ENCODE measurements at places on chromosomes 11 and 22.

- no peak for ATAC-seq
Measured at GRCh38 chr11:20881328-20882079, 212.1 kb downstream of the NELL1 start.

DNA sequence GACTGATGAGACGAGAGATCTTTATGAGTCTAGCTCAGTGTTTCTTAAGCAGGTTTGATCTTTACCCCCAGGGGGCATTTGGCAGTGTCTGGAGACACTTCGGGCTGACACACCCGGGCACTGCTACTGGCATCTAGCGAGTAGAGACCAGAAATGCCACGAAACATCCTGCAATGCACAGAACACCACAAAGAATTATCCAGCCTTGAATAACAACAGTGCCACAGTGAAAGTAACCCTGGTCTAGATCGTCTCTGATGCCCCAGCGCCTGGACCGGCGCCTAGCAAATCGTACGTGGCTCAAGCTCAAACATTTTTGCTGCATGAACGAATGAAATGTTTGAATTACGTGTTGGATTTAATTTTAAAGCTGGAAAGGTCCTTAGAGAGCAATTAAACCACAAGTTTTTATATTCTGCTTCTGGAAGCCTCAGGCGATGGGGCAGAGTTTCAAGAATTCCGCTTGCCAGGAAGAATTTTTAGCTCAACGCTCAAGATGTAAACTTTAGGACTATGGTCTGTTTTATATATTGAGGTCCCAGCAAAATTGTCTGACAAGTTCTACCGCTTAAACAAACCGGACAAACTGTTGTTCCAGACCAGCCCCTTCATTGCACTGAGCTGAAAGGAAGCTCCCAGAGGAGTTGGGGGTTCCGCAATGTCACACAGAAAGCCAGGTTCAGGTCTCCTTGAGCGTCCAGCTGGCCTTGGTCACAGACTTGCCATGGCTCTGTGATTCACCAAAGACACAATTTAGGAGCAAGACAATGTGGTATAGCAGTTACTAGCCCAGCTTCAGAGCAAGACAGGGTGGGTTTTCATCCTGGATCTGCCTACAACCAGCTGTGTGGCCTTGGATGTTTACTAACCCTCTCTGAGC, 44.2 kb upstream of the SMTN start:
- no peak for ATAC-seq

DNA sequence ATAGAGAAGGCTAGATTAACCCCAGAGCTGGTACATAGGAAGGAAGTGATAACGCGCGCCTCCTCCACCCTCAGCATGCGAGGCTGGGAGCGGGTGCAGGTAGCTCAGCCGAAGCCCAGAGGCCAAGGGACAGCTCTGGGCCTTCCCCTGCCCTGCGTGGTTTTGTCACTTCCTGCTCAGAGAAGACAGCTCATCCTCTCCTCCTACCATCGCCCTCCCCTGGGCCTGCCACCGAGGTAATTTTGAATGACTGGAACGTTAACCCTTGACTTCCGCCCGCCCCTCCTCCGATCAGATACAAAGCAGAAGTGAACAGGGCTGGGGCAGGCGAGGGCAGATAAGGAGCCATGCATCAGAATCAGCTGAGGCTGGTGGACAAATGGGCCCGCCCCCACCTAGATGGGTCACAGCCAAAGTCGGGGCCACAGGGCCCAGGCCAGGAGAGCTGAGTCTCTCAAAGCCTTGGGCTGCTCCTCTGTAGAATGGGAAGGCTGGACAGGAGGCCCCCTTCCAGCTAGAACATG, 1.6 kb downstream of the RAC2 start:
- peak; percentile 82 for ATAC-seq

- no peak for ATAC-seq
Measured at GRCh38 chr11:45568049-45568448, 97.4 kb downstream of the CHST1 start.

DNA sequence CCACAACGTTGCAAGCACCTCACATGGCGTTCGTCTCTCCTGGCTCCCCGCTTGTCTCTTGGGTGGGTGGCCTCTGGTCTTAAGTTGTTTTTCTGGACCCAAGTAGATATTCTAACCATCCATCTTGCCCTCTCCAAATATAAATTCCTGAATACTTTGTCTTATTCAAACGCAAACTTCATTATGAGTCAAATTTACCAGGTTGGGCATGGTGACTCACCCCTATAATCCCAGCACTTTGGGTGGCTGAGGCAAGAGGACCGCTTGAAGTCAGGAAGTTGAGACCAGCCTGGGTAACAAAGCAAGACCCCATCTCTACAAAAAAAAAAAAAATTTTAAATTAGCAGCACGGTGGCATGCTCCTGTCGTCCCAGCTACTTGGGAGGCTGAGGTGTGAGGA, 5.1 kb upstream of the IGSF9B start:
- no peak for ATAC-seq

- ATAC-seq, result no peak
Measured at GRCh38 chr11:102186551-102187191, 76.4 kb downstream of the YAP1 start.

GRCh38 chr22:20567993-20568417, 60.6 kb downstream of the MED15 start:
- ATAC-seq, result no peak

- no peak for ATAC-seq
Measured at GRCh38 chr22:48188231-48188721, 1425.8 kb downstream of the TBC1D22A start.

- ATAC-seq, result no peak
Measured at GRCh38 chr11:1573903-1574237, 1.8 kb upstream of the DUSP8 start.

DNA sequence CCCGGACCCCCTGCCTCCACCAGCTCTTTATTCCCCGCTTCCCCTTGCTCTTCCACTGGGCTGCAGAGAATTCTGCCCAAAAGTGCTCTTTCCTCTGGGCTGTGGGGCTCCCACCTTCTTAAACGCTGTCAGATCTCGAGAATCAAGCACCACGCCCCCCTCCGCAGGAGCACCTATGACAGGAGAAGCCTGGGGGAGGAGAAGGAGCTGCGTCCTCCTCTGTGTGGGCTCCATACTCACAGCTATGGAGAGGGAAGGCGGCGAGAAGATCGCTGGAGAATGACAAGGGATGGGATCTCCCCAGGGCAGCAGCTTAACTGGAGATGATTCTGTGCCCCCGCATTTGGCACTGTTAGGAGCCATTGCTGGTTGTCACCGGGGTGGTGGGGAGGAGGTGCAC, 19.7 kb downstream of the SHISAL1 start:
- no peak for ATAC-seq

DNA sequence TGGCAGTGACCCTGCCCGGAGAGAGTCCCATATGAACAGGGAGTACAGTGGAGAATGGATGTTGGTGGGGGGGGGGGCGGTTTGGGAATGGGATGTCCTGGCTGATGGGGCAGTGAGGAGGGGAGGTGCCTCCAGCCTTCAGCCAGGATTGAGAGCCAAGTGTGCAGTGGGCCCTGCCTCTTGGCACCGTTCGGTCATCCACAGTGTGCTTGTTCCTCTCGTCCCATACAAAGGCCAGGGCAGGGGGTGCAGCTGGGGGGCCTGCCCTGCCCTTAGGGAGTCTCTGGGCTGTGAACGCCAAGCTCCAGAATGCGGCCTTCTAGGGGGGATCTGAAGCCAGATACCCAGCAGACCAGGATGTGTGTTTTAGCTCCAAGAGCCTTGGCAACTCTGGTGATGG, 34.0 kb downstream of the KCNC1 start:
- ATAC-seq, result no peak
